C1 segment of cervical spinal cord (tissue), 14 donors: ENCODE measurements at places on chromosomes 4 and X.

- DNase-seq, result no peak
These were observed 975.9 kb downstream of the STIM2 start for GRCh38 chr4:27836523-27836922.

GRCh38 chrX:29851857-29852605 is 363.3 kb upstream of the MAGEB2 start:
- DNase-seq, result no peak

- DNase-seq, result no peak
These were observed 459.8 kb upstream of the DIPK2B start for GRCh38 chrX:45660477-45660876.

DNA sequence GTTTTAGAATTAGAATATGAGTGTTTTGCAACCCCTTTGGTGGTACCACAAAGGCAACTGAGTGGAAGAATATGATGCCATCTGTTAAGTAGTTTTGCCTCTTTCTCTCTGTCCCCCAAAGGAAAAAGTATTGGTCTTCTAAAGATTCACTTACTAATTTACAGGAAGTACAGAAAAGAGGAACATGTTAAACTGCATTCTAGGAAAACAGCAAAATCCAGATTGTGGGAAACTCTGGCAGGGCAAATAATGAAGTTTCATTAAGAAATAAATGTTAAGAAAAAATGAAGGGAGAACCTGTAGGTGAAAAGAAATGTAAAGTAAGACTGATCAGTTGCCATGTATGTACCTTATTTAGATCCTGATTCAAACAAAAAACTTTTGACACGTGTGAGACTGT is 39.3 kb downstream of the NSUN7 start:
- no peak for DNase-seq

DNA sequence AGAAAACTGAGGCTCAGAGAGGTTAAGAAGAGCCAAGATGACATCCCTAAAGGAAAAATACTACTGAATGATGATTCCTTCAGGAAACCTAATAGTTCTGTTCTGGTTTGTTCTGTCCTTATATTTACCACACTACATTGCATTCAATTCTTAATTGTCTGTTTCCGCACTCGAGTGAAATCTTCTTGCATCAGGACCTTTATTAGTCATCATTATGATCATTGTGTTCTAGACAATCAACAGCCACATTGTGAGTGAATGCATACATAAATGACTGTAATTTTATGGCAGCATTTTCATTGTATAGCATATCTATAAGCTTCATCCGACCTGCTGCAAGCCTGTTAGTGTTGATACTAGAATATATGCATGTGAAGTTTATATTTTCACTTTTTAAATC is 156.7 kb upstream of the FAM241A start:
- no peak for DNase-seq

DNA sequence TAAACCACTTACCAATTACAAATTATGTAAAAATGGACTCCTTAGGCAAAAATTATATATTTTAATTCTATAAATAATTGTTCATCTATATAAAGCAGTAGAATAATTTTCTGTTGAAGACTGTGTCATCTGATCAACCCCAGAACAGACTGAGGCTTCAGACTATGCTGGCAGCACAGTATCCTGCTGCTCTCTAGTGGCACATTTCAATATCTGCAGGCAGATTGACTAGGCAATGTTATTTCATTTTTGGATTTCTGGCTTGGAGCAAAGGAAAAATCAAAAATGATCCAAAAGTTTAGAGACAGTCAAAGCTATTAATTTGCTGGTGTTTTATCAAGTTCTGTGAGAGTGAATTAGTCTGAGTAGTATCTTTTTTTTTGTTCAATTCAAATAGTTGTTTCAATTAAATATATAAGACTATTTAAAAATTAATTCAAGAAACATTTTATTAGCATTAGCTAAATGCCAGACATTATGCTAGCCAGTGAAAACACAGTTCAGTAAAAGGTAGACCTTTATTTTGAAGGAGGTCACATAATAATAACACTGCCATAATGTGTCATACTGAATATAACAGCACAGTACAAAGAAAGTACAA is 21.3 kb upstream of the SULT1E1 start:
- no peak for DNase-seq

DNA sequence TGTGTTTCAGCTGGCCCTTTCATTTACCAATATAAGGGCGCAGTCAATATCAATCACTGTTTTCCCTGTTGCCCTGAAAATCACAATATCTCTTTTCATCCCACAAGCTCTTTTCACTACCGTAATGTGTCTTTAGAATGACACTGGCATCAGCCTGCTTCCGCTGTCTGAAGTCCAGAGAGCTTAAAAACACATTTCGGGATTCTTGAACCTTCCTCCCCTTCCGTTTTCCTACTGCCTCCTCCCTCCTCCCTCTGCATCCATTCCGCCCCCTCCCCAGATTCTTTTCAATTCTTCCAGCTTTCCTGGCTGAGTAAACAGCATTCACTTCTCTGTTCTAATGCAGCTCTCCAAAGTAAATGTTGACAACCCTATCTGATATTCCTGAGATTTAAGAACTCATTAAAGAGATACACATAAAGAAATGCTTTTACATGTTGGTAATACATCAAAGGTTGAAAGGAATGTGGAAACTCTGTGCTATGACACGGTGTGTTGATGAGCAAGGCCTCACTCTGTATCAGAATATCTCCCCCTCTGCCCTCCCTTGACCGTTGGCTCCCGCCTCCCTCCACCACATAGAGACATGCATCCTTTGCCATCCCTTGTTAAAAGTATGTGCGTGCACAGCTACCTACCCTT is 83.5 kb upstream of the SPRY1 start:
- DNase-seq, result no peak

DNA sequence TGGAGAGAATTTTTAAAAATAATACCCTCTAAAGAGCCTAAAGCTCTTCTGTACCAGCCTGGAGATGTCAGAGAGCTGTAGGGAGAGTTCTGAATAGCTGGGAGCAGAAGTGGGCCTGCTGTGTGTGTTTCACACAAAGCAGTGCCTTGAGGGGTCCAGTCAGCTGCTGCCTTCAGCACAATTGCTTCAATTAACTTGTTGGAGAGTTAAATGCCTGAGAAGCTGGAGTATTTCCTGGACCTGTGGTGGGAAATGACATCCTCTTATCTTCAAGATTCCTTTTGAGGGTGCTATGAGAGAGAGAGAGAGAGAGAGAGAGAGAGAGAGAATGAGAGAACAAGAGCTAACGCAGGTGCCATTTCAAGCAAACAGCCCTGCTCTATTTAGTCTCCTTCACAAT is 96.2 kb upstream of the IL1RAPL2 start:
- no peak for DNase-seq
